Cardiac muscle cell (in vitro differentiated cells and primary cell): ENCODE measurements at places on chromosomes 1 and 21. TPM values are rescaled to one million over a fixed set of nuclear protein-coding genes. Genes with fewer than 3 reads are reported as not detected.

DNA sequence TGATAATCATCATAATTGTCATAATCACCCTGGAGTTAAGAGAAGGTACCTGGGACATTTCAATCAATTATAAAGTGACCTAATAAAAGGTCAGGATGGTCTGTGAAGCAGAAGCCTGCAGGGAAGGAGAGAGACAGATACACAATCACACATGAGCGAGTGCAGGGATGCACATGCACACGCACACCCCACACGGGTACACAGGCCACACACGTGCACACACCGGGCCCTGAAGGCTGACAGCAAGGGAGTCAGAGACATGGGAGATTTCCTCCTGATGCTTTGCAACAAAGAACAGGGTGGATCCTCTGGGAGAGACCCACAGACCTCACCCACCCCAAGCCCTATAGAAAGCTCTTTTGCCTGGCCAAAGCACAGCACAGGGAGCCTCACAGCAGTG, 82.3 kb upstream of the ZC3H12A start:
- DNase-seq = no peak

DNA sequence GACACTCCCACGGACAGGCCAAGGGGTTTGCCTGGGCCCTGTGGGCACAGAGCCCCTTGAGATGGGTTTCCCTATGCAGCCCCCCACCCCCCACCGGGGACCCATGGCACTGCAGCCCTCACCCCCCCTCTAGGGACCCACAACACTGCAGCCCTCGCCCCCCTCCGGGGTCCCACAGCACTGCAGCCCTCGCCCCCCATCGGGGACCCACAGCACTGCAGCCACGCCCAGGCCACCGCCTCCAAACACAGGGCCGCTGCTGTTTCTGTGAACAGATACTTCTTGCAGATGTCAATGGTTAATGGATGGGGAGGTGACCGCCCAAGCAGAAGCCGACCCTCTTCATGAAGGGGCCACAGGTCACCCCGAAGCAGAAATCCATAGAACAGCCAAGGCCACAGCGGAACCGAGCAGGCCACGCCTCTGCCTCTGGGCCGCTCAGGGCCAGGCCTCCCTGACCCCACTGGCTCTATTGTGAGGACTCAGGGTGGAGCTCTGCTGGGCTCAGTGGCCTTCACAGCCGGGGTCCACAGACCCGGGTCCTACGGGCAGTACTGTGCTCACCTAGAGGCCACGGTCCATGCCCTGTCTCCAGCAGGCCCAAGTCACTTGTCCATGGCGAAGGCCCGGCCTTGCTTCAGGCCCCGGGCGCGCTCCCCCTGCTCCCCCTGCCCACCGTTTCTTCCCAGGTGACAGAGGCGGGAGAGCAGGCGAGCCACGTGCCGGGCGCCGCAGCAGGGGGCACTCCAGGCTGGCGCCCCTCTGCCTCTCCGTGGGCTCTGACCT, 4.1 kb upstream of the POFUT2 start:
- DNase-seq = no peak

GRCh38 chr1:109760581-109761226, 3.0 kb downstream of the EPS8L3 start:
- no peak for DNase-seq

GRCh38 chr1:208291923-208292711, 47.9 kb upstream of the PLXNA2 start:
- no peak for DNase-seq

- DNase-seq = no peak
Measured at GRCh38 chr1:30196457-30196856, 526.9 kb downstream of the MATN1 start.

The CR1L gene
- not detected in 2 replicates for total RNA-seq

The TCHHL1 gene
- not detected in 2 replicates for total RNA-seq

The MAN1C1 gene
- 85.7 and 118 TPM in 2 replicates for total RNA-seq

- DNase-seq = no peak
Measured at GRCh38 chr1:19979494-19979977, at the start of gene PLA2G2A. PLA2G2A (minus strand) TSS chr1:19979618; CDS start chr1:19978773, 845 bp downstream.

The NBPF9 gene
- total RNA-seq = 12.7 and 13.6 TPM in 2 replicates

The OR2T2 gene
- not detected in 2 replicates for total RNA-seq

- no peak for DNase-seq
Measured at GRCh38 chr1:42788021-42788420, 3.2 kb downstream of the TMEM269 start.

DNA sequence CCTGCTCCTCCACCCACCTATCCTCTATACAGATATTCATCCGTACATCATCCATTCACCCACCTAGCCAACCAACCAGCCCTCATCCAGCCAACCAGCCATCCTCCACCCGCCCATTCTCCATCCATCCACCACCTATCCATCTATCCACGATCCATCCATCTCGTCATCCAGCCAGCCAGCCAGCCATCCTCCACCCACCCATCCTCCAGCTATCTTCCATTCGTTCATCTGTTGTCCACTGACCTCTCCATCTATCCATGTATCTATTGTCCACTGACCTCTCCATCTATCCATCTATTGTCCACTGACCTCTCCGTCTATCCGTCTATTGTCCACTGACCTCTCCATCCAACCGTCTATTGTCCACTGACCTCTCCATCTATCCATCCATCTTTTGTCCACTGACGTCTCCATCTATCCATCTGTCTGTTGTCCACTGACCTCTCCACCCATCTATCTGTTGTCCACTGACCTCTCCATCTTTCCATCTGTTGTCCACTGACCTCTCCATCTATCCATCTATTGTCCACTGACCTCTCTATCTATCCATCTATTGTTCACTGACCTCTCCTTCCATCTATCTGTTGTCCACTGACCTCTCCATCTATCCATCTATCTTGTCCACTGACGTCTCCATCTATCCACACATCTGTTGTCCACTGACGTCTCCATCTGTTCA, 47.6 kb downstream of the FAAP20 start:
- no peak for DNase-seq

The MOB3C gene
- total RNA-seq = 6.2 and 7.5 TPM in 2 replicates

GRCh38 chr1:24123611-24124010, 11.7 kb upstream of the MYOM3 start:
- no peak for DNase-seq

- no peak for DNase-seq
Measured at GRCh38 chr1:233211595-233211994, 83.9 kb downstream of the PCNX2 start.

- no peak for DNase-seq
Measured at GRCh38 chr1:221711656-221712055, 30.2 kb downstream of the DUSP10 start.

- no peak for DNase-seq
Measured at GRCh38 chr1:85806236-85806965, 98.2 kb upstream of the ZNHIT6 start.

The ATP6V1G3 gene
- not detected in 2 replicates for total RNA-seq

The HP1BP3 gene
- 144 and 178 TPM in 2 replicates for total RNA-seq

The TRNAU1AP gene
- total RNA-seq = 26.0 and 26.1 TPM in 2 replicates

The C1orf87 gene
- not detected in 2 replicates for total RNA-seq

DNA sequence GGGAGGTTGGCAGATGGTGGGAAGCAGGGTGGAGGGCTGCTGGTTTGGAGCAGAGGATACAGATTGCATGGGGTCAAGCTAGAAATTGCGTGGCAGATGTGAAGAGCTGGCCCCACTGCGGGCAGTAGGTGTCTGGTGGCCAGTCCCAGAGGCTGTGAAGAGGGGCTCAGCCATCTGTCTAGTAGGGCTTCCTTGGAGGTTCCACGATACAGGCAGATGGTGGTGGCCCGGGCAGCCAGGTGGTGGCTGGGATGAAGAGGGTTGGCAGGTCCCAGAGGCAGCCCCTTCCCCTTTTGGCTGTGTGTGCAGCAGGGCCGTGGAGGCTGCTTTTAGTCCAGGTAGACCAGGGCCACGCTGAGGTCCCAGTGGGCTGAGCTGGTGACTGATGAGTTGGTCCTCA, 16.6 kb downstream of the PSEN2 start:
- DNase-seq = no peak

DNA sequence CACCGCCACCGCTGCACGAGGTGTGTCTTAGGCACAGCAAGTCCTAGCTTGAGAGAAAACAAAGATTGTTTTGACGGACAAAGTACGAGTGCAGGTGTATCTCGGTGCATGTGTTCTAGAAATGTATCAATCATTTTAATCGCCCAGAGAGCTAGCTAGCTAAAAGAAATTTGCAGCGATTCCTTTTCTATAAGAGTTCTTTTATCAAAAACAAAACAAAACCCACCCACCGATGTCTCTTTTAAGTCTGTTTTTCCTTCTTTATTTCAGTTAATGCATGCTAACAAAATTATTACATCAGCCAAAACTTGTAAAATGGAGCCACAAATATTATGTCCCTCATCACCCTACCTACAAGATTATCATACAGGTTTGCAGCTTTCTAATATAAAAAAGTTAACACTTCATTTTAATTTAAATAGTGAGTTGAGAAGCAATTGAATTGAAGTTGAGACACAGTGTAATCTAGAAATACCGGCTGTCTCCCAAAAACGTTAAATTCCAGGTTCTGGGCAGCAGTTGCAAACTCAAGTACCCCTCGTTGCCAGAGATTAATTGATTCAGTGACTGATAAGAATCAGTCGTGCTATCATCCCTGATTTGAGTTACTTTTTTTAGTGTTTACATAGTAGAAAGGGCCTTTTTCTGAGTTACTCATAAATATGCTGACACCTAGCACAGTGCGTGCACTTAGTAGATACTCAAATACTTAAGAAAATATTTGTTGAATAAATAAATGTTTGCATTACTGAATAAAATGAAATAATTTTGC, 1.5 kb upstream of the SYDE2 start:
- DNase-seq = no peak

- DNase-seq = no peak
Measured at GRCh38 chr1:162022626-162023025, 1.0 kb downstream of the OLFML2B start.

The ST6GALNAC3 gene
- 6.6 and 10.4 TPM in 2 replicates for total RNA-seq

The MEX3A gene
- 48.8 and 58.6 TPM in 2 replicates for total RNA-seq

DNA sequence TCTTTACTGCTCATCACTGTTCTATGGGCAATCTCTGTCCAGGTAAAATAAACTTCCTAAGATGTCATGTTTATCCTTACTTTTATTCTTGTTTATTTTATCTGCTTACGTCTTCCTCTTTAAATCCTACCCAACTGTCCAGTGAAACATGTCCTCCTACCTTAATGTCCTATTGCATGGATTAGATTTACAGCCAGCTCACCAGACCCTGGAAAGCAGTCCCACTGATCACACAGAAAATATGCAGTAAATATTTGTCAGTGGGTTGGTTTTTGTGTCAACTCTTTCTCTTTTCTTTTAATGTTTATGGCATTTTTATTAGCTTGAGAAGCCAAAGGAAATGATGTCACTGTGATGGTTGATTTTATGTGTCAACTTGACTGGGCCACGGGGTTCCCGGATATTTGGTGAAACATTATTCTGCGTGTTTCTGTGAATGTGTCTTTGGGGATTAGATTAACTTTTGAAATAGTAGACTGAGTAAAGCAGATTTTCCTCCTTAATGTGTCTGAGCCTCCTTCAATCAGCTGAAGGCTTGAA, 258.3 kb downstream of the SRGAP2C start:
- DNase-seq = no peak

DNA sequence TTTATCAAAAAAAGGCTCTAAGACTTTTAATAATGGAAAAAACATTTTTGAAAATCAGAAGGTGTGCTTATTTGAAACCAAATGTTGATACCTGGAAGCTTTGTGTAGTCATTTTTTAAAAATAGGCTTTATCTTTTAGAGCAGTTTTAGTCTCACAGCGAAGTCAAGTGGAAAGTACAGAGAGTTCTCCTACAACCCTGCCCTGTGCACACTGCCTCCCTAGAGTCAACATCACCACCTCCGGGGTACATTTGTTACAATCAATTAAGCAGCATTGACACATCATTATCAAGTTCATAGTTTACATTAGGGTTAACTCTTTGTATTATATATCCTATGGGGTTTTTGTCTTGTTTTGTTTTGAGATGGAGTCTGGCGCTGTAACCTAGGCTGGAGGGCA, 10.7 kb upstream of the ERO1B start:
- no peak for DNase-seq

DNA sequence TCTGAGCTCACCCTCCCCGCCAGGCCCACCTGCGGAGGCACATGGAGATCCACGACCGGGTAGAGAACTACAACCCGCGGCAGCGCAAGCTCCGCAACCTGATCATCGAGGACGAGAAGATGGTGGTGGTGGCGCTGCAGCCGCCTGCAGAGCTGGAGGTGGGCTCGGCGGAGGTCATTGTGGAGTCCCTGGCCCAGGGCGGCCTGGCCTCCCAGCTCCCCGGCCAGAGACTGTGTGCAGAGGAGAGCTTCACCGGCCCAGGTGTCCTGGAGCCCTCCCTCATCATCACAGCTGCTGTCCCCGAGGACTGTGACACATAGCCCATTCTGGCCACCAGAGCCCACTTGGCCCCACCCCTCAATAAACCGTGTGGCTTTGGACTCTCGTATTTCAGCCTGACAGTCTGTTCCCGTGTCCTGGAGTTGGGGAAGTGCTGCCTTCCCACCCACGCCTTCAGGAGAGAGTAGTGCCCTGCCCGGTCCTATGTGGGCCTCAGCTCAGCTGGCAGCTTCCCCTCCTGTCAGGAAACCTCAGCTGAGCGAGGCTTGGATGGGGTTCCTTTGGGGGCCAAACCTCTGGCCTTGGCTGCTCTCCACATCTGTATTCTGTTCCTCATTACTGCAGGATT, 9.2 kb downstream of the ZBTB48 start:
- DNase-seq = no peak

The C1QC gene
- not detected in 2 replicates for total RNA-seq

DNA sequence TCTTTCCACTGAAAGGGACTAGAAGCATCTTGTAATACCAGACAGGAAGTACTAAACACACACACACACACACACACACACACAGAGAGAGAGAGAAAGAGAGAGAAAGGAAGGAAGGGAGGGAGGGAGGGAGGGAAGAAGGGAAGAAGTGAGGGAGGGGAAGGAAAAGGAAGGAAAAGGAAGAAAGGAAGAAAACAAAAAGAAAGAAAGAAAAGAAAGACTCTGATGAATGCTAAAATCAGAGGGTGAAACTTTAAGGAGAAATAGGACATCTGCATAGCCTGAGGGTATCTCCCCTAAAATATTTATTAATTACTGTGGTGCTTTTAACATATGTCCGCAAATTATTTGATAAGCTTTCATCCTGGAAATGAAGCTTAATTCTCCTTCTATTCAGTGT, 10.6 kb downstream of the TRIT1 start:
- peak; percentile 15 for DNase-seq

- DNase-seq = no peak
Measured at GRCh38 chr1:57124768-57125446, 159.1 kb upstream of the C8B start.

DNA sequence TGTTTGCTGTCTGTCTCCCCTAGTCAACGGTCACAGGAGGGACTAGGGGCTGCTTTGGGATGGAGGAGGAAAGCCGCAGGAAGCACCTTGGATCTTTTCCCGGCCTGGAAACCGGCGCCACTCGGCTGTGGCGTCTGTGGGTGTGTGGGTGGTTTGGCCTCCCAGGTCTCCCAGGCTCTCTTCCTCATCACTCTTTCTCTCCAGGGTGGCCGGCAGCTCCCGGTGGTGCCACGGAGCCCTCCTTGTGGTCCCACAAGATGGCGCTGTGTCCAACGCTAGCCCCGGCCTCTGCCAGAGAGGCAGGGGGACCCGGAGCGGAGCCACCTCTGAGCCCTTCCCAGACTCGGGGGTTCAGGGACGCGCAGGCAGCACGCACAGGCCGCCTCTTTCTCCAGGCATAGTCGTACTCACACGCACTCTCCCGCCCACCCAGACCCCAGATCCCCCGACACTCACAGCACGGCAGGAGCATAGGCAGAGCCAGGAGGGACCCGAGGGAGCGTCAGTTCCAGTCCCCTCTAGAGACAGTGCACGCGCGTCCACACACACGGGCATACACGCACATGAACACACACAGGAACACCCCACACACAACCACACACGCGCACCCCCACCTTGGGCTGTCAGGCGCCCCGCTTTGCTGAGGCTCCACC, 31.2 kb downstream of the CDCP2 start:
- DNase-seq = peak; percentile 88

GRCh38 chr21:24045775-24046215, 1561.5 kb downstream of the MRPL39 start:
- peak; percentile 89 for DNase-seq
